Left cardiac atrium (tissue), 4 donors: ENCODE measurements at places on chromosomes 16 and 17. TPM values are rescaled to one million over a fixed set of nuclear protein-coding genes. Genes with fewer than 3 reads are reported as not detected.

GRCh38 chr17:42679492-42680330 is 1.9 kb downstream of the CCR10 start:
- peak; percentile 81 for DNase-seq

- no peak for DNase-seq
Observed at GRCh38 chr16:13376174-13376573, 474.8 kb downstream of the SHISA9 start.

- DNase-seq, result no peak
Observed at GRCh38 chr17:863880-864279, 81.7 kb downstream of the MRM3 start.

DNA sequence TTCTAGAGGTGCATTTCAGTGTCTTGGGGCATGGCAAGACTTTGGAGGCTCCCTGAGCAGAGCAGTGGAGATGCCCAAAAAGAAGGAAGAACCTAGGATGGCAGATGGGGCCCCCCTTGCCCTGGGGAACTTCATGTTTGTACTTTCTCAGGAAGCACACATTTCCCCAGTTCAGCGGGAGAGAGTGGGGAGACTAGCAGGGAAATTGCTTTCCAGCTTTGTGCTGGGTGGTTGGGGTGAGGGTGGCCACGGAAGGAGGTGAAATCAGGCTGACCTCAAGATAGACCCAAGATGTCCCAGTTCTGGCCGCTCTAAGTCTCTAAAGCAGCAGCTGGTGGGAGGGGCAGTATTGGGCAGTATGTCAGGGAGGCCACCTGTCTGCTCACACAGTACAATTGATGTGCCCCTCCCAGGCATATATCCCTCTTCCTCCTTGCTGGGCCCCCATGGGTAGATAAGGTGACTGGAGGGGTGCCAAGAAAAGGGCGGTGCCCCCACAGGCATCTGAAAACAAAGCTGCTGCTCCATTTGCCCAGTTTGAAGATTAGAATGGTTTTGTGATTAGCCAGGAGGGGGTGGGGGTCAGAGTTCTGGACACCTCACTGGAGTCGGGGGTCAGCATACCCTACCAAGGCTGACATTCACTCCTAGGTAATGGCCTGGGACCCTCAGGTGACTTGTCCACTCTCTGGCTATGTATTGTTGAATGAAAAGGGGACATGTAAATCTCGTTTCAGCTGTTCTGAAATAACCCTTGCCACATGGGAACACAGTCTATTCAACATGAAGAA is 17.1 kb upstream of the NAGLU start:
- DNase-seq, result peak; percentile 81

GRCh38 chr17:72407931-72408330 is 287.1 kb downstream of the SOX9 start:
- no peak for DNase-seq

DNA sequence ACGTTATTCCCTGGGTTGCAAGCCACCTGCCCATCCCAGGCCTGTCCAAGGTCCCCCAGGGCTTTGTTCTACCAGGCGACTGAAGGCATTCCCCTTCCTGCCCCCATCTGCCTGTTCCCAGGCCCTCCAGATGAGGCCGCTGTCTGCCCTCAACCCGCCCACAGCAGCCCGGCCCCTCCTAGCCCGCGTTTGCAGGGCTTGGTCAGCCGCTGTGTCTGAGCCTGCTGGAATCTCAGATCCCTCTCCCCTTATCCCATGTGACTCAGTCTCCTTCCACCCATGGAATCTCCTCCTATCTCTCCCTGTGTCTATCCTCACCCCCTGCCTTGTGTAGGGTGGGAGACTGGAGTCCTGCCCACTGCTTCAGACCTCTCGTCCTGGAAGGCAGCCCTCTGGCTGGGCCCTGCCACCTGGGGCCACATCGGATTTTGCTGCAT is 186.0 kb upstream of the TNRC6C start:
- peak; percentile 69 for DNase-seq

- no peak for DNase-seq
Observed at GRCh38 chr16:68792465-68793324, 50.6 kb upstream of the TANGO6 start.

GRCh38 chr16:9307446-9307845 is 216.0 kb downstream of the HAPSTR1 start:
- DNase-seq, result no peak

GRCh38 chr17:32927724-32928585 is at the start of gene TMEM98:
Gene TMEM98, plus strand, starts transcription at chr17:32928153. Its CDS starts 3,376 bp downstream, at chr17:32931529.
- peak; percentile 46 for DNase-seq

- DNase-seq, result no peak
Observed at GRCh38 chr16:90020838-90021382, 1.7 kb upstream of the DBNDD1 start.

DNA sequence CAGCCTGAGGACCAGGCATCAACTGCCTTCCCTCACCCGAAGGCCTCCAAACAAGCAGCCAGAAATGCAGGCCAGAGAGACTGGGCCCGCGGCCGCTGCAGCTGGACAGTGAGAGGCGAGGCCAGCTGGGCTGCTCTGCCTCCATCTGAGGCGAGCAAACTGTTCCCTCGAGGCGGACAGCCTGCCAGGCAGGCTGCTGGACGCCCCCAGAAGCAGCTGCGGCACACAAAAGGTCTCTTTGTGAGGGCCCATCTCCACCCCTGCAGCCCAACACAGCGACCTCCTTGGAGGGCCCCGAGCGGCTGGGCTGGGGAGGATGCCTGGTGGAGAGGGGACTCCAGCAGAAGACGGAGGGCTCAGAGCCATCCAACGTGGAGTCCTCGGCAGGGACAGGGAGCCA is 4.7 kb downstream of the CORO7 start:
- DNase-seq, result peak; percentile 78

DNA sequence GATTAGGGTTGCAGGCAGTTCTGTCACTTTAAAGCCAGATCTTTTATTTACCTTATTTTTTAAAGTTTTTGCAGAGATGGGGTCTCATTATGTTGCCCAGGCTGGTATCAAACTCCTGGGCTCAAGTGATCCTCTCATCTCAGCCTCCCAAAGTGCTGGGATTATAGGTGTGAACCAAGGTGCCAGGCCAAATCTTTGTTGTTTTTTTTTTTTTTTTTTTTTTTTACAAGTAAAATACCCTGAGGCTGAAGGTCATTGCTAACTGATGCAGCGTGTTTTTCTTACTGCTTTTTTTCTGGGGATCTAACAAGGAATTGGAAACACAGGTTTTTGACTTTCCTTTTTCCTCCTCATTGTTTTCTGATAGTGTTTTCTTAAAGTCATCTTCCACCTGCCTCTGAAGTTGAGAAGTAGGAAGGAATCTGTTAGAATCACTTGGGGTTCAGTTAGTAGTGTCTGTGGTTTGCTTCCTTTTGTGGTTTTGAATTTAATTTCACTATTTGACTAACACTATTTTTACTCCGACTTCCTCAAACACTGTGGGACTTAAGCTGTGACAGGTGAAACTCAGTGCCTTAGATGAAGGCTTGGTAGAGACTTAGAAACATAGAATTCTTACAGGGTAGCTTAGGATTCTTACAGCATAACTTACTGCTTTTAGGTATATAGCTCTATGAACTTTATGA is 22.2 kb downstream of the CLTC start:
- DNase-seq, result no peak

DNA sequence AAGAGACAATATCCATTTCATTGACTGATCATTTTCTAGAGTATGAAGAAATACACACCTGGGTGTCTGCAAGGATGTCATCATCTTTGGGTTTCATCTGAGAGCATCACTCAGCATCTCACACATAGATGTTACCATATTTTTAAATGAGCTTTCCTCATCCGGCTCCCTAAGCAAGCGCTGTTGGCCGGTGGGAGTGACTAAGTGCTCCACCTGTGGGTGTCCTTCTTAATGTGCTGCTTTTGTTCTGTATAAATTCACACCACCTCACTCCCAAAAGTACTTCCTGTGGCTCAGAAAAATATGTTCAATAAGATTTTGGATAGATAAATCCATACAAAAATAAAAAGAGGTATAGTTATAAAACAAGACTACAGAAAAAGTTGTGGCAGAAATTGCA is 7.4 kb downstream of the SSTR2 start:
- no peak for DNase-seq

GRCh38 chr17:14752011-14752410 is 451.1 kb downstream of the HS3ST3B1 start:
- no peak for DNase-seq

DNA sequence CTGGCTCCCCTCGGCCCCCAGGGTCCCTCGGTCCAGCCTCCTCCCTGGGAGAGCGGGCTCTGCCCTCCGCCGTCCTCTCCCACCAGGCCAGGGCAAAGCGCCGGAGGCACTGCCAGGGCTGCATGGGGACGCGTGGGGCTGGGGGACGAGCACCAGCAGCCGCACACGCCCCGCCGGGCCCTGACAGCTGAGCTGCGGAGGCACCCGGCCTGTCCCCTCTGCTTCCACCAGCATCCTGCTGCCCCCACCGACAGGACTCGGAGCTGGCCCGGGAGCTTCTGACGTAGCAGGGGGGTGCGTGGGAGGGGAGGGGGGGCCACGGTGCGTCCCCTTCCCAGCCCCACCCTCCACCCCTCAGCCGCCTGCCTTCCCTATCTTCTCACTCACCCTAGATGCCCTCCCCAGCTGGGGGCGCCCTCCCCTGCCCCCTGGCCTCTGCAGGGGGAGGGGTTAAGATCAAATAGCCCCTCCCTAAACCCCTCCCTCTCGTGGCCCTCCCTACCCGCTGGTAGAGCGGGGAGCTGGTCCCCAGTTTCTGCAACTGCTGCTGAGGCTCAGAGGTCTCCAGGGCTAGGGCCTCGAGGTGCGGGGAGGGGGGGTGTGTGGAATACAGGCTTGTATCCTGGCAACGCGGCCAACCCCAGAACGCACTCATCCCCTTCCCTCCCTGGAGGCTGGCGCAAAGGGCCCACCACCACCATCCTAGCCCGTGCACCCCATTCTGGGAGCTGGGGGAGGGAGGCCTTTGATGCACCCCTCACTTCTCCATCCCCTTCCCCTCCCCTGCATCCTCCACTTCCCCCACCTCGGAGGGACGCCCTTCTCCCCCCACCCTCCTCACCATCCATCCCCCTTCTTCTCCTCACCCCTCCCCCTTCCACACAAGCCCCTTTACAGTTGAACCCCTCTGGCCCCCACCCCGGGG is 1.0 kb downstream of the SRCIN1 start:
- DNase-seq, result no peak

DNA sequence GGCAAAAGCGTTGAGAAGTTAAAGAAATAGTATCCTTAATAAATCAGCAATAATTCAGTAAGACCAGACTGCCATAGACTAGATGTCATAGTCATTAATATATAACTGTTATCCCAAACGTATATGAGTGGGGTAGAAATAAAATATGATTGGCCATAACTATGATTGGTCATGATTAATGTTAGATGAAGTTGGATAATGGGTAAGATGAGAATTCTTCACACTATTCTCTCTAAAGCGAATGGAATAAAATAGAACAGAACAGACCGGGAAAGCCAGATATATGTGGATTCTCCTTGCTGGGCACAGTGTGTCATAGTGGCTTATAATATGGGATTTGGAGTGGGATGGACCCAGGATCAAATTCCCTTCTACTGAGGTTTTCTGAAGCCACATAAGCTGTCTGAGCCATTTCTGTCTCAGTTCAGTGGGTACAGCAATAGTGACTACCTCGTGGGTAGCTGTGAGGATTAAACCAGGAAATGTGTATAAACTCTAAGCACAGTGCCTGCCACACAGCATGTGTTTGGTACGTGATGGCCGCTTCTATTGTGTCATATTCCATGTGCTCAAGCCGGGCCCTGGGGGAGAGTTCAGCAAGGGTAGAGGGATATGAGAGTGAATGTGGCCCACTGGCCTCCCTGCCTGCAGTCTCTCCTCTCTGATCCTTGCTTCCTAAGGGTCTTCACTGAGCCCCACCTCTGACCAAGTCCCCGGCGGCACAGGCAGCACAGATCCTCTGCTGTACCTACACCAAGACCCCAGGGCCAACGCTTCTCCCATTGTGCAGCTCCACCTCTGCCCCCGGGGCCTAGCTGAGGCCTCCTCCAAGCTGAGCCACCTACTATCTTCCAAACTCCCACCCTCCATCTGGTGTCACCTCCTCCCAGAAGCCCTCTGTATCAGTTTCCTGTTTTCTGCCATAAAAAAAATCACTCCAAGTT is 3.7 kb downstream of the CETP start:
- DNase-seq, result no peak

- no peak for DNase-seq
Observed at GRCh38 chr16:86996081-86996480, 321.1 kb downstream of the C16orf95 start.

GRCh38 chr16:71242601-71243000 is 12.1 kb upstream of the HYDIN start:
- no peak for DNase-seq

GRCh38 chr17:65364438-65364837 is 197.0 kb downstream of the AXIN2 start:
- no peak for DNase-seq

DNA sequence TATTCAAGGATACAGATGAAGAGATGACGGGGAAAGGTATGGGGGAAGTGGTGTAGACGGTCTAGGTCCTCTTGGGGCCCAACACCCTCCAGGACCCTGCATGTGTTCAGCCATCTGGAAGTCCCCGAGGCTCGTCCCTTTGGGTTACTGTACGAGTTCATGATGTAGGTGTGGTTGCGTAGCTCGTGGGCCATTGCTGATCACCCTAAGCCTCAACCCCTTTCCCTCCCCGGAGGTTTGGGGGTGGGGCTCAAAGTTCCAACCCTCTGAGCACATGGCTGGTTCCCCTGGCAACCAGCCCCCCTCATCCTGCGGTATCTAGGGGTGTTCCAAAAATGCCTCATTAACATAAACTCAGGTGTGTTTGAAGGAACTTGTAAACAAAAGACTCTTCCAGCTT is 98.8 kb upstream of the METRNL start:
- no peak for DNase-seq

DNA sequence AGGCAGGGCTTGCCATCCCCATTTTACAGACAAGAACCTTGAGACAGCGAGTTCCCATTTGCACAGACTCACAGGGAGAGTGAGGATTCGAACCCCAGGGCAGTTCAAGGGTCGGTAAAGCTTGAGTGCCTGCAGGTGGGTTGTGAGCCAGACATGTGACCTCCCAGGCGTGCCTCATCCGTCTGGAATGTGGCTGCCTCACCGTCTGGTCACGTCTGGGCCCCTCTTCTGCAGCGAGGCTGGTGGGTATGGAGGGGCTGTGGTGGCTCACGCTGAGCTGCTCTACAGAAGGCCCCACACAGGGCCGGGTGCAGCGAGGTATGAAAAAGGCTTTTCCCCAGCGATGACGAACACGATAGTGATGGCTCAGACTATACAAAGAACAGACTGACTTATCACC is 35.8 kb upstream of the LHX1 start:
- DNase-seq, result no peak

- DNase-seq, result peak; percentile 91
Observed at GRCh38 chr17:45371414-45372324, 54.8 kb upstream of the MAP3K14 start.

DNA sequence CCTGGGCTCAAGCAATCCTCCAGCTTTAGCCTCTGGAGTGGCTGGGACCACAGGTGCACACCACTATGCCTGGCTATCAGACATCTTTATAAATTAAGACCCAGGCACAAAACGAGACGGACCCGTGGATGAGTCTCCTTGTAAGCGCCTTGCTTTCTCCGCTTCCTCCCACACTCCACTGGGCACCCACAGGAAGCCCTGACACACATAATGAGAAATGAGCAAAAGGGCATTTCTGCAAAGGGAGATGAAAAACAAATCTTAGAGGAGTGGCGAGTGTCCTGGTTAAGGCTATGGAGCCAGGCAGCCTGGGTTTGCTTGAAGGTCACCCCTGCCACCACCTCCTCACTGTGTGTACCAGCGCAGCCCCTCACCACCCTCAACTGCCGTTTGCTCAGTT is 56.3 kb downstream of the XYLT1 start:
- DNase-seq, result no peak

AURKB gene
- 1.5 TPM for total RNA-seq

KRT26 gene
- not detected for total RNA-seq

GPR139 gene
- total RNA-seq, result not detected

SLX1B gene
- total RNA-seq, result 13.0 TPM

MT1M gene
- 50.8 TPM for total RNA-seq

PIRT gene
- not detected for total RNA-seq

TTYH2 gene
- total RNA-seq, result 15.6 TPM

VTN gene
- 14.3 TPM for total RNA-seq

MRPL27 gene
- total RNA-seq, result 68.6 TPM
